ENCODE measurements at places on chromosomes 4 and X.

GRCh38 chrX:71298119-71298518 is 3.4 kb upstream of the ITGB1BP2 start:
- DNase-seq: no peak

- no peak for DNase-seq
These were observed 26.7 kb upstream of the C1QTNF7 start for GRCh38 chr4:15400981-15401671.

DNA sequence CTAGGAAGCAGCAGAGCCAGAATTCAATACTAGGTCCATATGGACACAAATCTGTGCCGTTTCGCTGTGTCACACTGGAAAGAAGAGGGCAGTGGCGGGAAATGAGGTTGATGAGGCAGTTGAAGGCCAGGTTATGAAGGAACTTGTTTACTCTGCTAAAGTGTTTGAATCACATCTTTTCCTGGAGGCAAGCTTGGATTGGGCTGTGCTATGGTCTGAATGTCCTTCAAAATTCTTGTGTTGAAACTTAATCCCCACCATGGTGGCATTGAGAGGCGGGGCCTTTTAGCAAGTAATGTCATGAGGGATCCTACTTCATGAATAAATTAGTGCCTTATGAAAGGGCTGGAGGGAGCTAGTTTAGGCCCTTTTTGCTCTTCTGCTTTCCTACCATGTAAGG is 2.1 kb upstream of the ERCC6L start:
- DNase-seq: no peak

- DNase-seq: no peak
These were observed 174.8 kb upstream of the KLF3 start for GRCh38 chr4:38489011-38489861.

DNA sequence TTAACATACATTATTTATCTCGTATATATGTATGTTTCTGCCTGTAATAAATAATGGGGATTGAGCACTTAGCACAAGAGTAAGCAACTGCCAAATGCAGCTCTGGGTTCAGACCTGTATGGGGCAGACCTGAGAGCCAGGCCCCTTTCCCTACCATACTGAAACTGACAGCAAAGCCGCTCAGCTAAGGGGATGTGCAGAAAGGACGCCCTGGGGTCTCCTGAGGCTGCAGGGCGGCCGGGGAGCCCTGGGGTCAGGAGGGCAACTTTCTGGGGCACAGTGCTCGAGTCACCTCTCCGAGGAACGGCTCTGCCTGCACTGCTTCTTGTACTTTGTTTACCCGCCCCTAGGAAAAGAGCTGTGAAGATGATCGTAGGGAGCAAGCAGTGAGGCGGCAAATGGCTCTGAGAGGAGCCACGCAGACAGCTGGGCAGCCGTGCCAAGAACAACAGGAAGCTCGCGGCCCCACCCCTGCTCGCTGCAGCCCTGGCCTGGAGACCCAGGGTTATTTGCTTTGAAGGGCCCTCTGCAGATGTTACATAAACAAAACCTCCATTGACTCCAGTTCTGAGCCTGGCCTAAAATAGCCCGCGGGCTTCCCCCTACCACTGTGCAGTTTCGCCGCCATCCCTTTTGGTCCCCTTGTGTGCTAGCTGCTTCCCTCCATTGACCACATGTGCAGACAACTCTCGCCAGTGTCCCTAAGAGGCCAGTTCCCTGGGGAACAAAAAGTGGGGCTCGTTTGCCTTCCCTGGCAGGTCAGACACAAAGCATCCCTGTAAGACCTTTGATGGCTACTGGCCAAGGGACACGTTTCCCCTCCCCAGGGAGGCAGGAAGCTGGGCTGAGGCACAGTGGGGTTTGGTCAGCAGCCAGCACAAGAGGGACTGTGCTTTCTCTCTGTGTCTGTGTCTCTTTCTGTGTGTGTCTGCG is 111.3 kb upstream of the LNX1 start:
- DNase-seq: no peak

- DNase-seq: no peak
These were observed 897 bp upstream of the FBXL5 start for GRCh38 chr4:15656038-15656470.

- DNase-seq: no peak
These were observed 187.6 kb downstream of the DCLK2 start for GRCh38 chr4:150265806-150266205.

GRCh38 chrX:1264556-1264955 is 4.1 kb upstream of the CSF2RA start:
- no peak for DNase-seq

GRCh38 chr4:86582410-86582809 is 11.7 kb upstream of the PTPN13 start:
- no peak for DNase-seq

DNA sequence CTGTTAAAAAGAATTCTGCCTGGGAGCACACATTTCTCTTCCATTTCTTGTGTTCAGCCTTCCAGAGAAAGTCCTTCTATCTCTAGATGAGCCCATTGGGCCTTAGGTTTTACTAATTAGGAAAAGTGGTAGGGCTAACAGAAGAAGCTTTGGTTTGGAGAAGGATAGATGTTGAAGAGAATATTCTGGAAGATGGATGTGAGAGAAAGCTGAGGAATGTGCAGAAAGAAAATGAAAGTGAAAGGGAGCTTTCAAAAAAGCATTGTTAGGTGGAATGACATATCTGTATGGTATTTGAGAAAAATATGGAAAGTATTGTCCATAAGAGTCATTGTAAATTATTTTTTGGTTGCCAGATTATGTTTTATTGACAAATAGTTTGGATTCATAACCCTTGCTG is 474.8 kb upstream of the SLIT2 start:
- DNase-seq: no peak

DNA sequence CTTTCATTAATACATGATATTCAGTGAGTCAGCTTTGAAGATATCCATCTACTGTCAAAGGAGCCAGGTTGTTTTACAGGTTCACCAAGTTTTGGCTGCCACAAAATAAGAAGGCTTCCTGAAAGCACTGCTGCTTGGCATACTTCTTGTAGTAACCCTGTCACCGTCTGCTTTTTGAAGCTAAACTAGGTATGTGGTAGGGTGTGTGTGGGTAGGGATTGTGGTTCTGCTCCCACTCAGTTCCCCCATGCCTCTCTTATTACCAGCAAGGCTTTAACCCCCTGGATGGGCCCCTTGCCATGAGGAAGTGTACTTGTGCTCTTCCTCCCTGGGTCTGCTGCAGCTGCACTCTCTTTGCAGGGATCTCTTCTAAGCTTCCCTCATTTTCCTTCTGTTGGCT is 191.2 kb downstream of the BANK1 start:
- DNase-seq: no peak

- DNase-seq: no peak
These were observed 333.9 kb upstream of the DDX53 start for GRCh38 chrX:22665818-22666217.

GRCh38 chrX:53716328-53717088 is 30.0 kb upstream of the HUWE1 start:
- peak; percentile 23 for DNase-seq

DNA sequence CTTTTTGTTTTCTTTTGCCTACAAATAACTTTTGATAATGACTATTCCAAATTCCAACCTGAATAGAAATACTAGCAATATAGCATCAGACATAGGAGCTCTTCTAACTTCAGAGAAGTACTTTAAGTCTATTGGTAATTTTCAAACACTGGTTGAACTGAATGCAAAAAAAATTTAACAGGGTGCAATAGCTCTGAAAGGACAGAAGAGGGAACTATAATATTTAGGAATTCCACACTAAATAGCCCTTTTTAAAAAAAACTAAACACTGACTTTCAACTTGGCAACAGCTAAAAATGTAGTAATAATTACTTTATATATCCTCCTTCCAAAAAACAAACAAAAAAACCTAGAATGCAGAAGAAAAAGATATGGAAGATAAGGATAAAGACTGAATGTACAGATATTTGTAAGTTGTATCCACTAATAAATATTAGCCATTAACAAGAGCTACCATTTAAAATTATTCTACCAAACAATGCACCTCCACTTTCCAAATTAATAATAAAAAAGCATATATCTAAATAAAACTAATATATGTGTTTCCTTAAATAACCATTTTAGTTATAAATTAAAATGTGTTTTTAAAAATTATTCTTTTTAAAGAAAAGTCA is 81.4 kb downstream of the FBXW7 start:
- no peak for DNase-seq

DNA sequence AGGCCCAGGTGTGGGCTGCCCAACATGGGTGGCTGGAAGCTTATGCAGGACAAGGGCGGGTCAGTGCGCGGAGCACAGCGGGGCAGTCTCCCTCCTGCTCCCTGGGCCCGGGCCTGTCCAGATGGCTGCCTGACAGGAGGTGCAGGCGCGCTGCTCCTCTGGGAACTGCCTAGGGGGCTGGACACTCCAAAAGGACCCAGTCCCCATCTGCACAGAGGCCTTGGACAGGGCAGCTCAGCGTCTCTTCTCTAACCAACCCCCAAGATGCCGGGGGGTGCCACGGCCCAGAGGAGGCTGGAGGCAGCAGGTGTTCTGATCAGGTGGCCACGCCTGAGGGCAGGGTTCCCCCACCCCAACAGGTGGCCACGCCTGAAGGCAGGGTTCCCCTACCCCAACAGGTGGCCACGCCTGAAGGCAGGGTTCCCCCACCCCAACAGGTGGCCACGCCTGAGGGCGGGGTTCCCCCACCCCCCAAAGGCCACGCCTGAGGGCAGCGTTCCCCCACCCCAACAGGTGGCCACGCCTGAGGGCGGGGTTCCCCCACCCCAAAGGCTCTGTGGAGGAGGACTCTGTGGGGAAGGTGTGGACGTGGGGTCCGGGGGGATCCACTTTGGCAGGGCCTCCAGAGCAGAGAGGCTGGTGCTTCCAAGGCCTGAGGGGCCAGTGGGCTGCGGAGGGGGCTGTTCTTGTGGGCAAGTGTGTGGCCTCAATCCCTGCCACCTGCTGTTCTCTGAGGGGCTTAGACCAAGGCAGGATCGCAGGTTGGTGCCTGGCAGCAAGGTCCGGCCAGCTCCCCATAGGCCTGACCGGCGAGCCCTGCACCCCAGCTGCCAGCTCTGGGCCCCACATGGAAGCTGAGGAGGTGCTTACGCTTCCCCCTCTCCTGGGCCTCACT is 36.1 kb downstream of the CPLX1 start:
- no peak for DNase-seq

DNA sequence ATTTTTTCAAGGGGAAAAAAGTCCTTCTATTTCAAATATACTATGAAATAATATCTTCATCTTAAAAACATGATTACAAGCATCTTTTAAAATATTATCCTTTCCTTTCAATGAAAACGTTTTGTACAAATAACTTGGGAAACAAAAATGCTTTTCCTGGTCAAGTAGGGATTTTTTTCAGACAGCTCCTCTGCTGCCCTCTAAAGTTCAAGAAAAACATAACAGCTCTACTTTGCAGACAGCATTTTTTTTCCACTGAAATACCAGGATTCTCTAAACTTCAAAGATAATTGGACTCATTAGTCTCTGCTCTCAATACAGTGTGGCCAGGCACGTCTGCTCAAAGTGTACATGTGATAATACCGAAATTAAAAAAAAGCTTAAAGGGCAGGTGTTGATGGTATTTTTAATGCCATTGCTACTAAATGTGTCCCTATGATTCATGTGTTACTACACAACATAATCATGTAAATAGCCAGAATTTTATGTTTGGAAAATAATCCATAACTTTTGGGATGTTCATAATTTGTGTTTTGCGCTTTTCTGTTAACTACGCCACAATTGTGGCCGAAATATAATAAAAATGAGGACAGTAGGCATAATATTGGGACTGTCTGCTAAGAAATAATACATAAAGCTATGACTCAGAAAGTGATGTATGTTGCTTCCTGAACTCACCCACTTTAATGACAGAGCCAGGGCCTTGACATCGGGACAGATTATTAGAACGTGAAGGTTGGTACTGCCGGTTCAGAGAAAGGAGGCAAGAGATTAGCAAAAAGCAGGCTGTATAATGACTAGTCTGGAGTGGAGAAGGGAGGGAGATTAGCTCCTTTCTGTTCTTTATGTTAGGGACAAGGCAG is 478.9 kb downstream of the KCNIP4 start:
- DNase-seq: no peak

DNA sequence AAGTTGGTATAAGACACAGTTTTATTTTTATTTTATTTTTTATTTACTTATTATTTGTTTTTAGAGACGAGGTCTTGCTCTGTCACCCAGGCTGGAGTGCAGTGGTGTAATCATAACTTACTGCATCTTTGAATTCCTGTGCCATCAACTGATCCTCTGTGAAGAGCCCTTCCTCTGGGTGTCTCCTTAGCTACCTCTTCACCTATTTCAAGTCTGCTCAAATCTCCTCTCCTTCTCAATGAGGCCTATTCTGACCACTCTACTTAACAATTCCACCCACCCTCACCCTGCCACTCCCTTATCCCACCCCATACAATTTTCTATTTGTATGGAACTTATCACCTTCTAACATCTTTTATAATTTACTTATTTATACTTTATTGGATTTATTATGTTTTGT is 183.4 kb downstream of the PPP3CA start:
- DNase-seq: no peak

DNA sequence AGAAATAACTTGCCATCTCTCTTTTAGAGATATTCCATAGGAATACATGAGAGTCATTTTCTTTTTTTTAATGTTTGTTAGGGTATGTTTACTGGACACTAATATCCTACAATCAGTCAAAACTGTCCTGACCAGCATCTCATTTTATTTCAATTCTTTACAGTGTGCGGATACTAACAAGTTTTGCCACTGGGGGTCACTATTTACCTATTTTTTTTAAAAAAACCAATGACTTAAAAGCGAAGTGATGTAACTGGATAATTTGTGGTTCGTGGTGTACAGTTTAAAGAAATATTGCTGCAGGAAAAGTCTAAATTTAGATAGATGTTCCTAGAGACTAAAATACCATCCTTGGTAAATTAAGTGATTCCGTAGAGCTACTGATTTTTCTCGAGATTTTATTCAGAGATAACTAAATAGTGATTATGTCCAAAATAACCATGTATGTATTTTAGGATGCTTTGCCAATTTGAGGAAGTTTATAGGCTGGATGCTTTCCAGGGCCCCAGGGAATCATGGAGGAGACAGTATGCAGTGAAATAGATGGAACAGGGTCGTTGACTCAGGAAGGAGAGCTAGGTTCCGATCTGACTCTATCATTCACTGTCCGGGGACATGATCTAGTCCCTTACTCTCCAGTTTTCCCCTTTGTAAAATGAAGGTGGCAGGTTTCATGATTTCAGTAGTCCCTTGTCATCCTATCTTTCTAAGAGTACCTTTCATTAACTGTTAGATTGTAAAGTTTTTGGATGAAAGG is 34.0 kb upstream of the GNPDA2 start:
- no peak for DNase-seq

GRCh38 chr4:18512718-18513117 is 491.2 kb upstream of the LCORL start:
- no peak for DNase-seq

DNA sequence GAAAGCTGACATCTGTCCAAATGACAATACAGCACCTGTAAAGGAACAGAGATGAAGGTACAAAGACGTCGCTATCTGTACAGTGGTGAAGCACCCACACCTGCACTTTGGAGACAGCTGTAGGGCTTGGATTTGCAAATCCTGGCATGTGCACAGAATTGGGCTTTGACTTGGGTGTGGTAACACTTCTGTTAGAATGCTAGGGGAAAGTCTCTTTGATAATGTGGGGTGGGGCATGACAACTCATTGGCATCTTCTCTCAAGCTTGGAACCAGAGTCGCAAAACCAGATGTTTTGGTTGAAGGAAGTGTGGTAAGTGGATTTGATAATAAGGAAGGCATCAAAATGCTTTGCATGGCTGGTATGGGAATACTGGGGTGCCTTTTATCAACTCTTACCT is 55.5 kb downstream of the VCX3B start:
- DNase-seq: no peak

All from stimulated activated CD4-positive, alpha-beta T cell treated with anti-CD3 and anti-CD28 coated beads, Interleukin-12 subunit alpha, Interleukin-12 subunit beta, amount 100 ng/mL, for 48 hours (primary cell).